ENCODE measurements at places on chromosomes 5 and 9.

DNA sequence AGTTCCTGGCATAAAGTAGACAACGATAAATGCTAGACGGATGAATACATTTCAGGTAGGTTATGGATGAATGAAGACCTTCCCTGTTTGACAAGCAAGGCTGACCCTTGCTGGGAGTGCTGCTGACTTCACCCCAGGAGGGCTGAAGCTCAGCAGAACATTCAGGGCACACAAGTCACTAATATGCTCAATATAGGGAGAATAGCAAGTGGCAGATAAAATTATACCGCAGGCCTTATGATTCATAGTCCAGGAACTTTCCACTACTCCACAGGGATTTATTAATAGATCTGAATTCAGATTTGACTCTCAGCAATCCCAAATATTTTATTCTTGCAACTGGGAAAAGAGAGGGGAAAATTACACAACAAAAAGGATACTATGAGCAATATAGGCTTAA lies 38.2 kb upstream of the GRAMD2B start:
- DNase-seq = peak; percentile 95

DNA sequence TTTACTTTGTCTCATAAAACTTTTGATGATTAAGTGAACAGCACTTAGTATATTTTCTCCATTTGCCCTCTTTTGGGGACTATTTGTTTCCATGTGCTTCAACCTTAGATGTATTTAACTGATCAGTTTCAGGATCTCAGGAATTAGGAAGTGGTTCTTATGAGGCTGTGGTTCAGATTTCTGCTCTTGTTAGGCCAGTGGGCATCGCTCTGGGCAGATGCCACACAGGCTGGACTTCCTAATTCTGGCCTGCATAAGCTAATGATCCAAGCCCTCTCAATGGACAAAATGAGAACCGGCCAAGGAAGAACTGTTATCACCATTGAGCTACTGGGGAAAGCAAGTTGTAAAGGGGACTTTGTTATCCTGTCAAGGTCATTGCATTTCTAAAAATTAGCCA lies 6.9 kb downstream of the ARHGAP26 start:
- DNase-seq = no peak

GRCh38 chr5:156042726-156043125 lies 284.2 kb upstream of the SGCD start:
- DNase-seq = no peak

DNA sequence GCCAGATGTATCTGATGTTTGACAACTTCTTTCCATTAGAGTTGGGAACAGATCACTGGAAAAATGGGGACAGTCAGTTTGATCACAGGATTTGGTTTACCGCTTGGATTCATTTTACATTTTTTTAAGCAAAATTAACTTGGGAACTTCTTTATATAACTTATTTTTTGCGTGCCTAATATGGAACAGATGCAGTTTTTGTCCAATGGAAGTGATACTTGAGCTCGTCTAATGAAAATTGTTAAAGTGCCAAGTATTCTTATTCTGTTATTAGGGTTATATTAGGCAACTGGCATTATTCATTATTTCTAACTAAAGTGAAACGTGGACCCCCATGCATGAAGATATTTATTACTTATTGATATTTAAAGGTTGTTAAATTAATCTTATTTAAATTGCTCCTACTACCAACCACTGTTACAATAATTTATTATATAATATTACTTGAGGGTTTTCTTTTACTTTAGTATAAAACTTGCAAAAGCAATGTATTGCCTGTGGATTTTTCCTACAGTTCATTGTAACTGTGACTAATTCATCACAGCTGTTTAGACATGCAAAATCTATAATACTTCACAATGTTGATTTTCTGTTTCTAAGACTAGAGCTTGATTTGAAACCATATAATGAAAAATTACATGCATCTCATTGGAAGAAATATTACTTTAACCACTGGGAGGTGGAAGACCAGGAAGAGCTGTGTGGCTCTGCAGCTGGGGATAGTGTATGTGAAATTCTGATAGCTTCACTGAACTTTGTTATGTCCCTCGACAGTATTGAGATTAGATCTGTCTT lies 787.3 kb upstream of the WWC1 start:
- DNase-seq = peak; percentile 26

GRCh38 chr9:37036371-37036775 lies 2.3 kb upstream of the PAX5 start:
- DNase-seq = no peak

GRCh38 chr5:133753856-133754255 lies 141.5 kb upstream of the FSTL4 start:
- DNase-seq = no peak

Data from fibroblast of upper back skin (primary cell).